ENCODE measurements at places on chromosomes 7 and 10. TPM values are rescaled to one million over a fixed set of nuclear protein-coding genes. Genes with fewer than 3 reads are reported as not detected.

ABCF2 gene
- 43.0 TPM for total RNA-seq

SPDYE16 gene
- not detected for total RNA-seq

H2BK1 gene
- not detected for total RNA-seq

RET gene
- not detected for total RNA-seq

MSRB2 gene
- total RNA-seq, result 10.5 TPM

WASHC2A gene
- 32.8 TPM for total RNA-seq

- no peaks in the 10 kb centered on the region for H3K4me1 ChIP-seq
- no peak overlapping the region for H3K4me3 ChIP-seq
- no peak overlapping the region for H3K27ac ChIP-seq
- H3K27me3 ChIP-seq, result no peaks in the 10 kb centered on the region
These were observed 69.8 kb downstream of the GLI3 start for GRCh38 chr7:42167206-42167605.

GRCh38 chr10:109386921-109387320 is 536.4 kb downstream of the XPNPEP1 start:
- H3K27ac ChIP-seq, result no peak overlapping the region
- DNase-seq, result no peak
- H3K4me3 ChIP-seq, result no peak overlapping the region
- H3K27me3 ChIP-seq, result no peaks in the 10 kb centered on the region
- H3K4me1 ChIP-seq, result no peaks in the 10 kb centered on the region
- no peaks in the 10 kb centered on the region for H3K36me3 ChIP-seq

DNA sequence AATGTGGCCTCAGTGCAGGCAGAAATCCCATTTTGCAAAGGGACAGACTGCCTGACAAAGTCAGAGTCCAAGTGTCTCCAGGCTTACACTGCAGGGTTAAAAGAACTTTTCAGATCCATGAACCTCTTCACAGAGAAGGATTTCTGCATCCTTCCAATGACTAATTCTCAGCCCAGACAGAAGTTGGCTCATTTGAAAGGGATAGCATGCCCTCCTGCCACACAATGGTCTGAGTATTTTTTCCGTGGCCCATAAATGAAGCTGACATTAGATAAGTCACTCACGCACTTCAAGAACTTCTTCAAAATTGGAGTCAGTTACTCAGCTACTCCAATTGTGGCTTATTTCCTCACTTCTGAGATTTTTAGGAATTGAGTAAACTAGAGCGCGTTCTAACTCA is 170.2 kb downstream of the PLXNA4 start:
- H3K27me3 ChIP-seq, result peaks cover 50% of the 10 kb centered on the region
- H3K4me1 ChIP-seq, result no peaks in the 10 kb centered on the region
- no peaks in the 10 kb centered on the region for H3K36me3 ChIP-seq
- no peak overlapping the region for H3K27ac ChIP-seq
- no peak for DNase-seq

GRCh38 chr7:155676052-155676451 is 31.6 kb downstream of the RBM33 start:
- DNase-seq, result no peak
- H3K36me3 ChIP-seq, result peaks cover 11% of the 10 kb centered on the region
- H3K27me3 ChIP-seq, result no peaks in the 10 kb centered on the region
- H3K4me3 ChIP-seq, result no peak overlapping the region
- H3K4me1 ChIP-seq, result peaks cover 9% of the 10 kb centered on the region

DNA sequence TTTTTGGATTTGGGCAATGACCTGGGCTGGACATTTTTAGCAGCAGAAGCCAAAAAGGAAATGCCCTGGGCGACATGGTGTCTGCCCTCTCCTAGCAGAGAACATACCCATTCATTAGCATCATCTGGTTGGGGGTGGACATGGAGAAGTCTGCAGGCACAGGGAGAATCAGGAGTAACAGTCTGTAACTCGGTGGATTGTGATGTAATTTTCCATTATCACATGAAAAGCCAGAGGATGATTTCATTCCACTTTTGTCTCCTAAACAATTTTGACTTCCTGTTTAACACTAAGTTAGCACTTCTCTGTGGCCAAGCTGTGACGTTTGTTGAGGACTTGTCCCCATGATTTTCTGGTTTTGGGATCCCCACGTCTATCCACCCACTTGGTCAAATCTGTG is 153.8 kb upstream of the HABP2 start:
- H3K27ac ChIP-seq, result no peak overlapping the region
- peaks cover 93% of the 10 kb centered on the region for H3K27me3 ChIP-seq
- no peaks in the 10 kb centered on the region for H3K36me3 ChIP-seq
- H3K4me1 ChIP-seq, result no peaks in the 10 kb centered on the region

- H3K4me1 ChIP-seq, result peaks cover 29% of the 10 kb centered on the region
- H3K27ac ChIP-seq, result no peak overlapping the region
- no peaks in the 10 kb centered on the region for H3K27me3 ChIP-seq
- DNase-seq, result no peak
These were observed 95.5 kb downstream of the MAP3K8 start for GRCh38 chr10:30529373-30529998.

GRCh38 chr7:28850699-28851098 is 107.4 kb downstream of the TRIL start:
- peaks cover 16% of the 10 kb centered on the region for H3K36me3 ChIP-seq
- DNase-seq, result no peak
- no peak overlapping the region for H3K4me3 ChIP-seq
- peaks cover 13% of the 10 kb centered on the region for H3K4me1 ChIP-seq
